ENCODE measurements at places on chromosomes 6 and 20.

- peak; percentile 85 for DNase-seq
Observed at GRCh38 chr20:31523361-31524283, 9.4 kb downstream of the HM13 start.

DNA sequence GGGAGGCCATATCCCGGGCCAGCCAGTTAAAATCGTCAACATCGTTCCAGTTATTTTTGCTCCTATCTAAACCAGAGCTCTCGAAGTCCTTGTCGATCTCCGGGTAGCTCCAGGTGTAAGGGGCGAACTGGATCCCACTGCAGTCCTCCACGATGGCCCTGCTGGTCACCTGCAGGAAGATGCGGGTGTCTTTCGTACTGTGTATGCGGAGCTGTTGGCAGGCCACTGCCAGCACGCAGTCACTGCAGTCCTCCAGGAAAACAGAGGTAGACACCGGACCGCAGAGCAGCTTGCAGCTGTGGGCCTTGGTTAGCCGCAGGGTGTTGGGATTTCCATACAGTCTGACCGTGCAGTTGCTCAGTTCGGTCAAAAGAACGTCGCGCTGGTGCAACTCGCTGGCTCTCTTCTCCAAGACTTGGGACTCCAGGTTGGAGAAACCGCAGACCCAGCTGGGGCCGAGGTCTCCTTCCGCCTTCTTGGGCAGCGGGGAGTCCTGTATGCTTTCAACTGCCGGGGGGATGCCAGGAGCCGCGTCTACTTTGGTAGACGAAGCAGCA lies 742 bp downstream of the TBCC start:
- peak; percentile 35 for DNase-seq

- DNase-seq: no peak
Observed at GRCh38 chr6:112154711-112155110, 67.3 kb downstream of the FAM229B start.

- DNase-seq: no peak
Observed at GRCh38 chr6:11058406-11058805, 14.3 kb upstream of the ELOVL2 start.

DNA sequence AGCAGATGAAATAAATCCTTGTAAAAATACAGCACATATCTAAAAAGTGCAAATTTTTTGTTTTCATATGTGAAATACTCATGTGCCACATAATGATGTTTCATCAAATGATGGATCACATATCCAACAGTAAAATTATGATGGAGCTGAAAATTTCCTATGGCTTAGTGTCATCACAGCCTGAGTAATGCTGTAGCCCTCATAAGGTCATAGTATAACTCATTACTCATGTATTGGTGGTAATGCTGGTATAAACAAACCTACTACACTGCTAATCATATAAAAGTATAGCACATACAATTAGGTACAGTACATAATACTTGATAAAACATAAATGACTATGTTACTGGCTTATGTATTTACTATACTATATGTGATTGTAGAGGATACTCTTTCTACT lies 12.9 kb downstream of the TSPYL1 start:
- no peak for DNase-seq

GRCh38 chr20:62899633-62900051 lies 26.7 kb downstream of the DIDO1 start:
- no peak for DNase-seq

DNA sequence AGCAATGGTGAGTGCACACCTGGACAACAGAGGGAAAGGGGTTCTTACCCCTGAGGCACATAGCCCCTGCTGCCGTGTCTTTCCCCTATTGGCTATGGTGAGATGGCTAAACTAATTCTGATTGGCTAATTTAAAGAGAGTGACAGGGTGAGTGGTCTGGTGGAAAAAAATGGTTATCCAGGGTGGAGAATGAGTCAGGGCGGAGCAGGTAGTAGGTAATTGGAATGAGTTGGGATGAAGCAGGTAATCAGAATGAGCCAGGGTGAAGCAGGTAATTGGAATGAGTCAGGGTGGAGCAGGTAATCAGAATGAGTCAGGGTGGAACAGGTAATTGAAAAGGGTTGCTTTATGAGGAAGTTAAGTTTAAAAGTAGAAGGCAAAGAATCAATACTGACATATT lies 200.3 kb downstream of the EYA4 start:
- no peak for DNase-seq

DNA sequence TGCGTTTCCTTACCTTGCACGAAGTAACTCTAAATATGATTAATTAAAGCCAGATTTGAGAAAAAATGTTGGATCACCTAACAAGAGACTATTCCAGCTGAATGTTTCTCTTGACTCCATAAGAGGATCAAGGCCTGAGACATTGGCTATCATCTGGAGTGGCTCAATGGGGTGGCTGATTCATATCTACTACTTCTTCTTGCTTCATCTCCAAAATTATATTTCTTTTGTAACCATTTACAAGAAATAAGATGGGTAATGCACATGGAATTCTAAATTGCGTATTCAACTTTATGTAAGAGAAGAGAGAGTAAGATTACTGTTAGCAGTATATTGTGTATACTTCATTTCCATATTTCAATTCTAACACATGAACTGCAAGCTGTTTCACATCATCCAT lies 819.0 kb upstream of the EYS start:
- no peak for DNase-seq

GRCh38 chr6:79040083-79040482 lies 38.0 kb downstream of the PHIP start:
- no peak for DNase-seq

DNA sequence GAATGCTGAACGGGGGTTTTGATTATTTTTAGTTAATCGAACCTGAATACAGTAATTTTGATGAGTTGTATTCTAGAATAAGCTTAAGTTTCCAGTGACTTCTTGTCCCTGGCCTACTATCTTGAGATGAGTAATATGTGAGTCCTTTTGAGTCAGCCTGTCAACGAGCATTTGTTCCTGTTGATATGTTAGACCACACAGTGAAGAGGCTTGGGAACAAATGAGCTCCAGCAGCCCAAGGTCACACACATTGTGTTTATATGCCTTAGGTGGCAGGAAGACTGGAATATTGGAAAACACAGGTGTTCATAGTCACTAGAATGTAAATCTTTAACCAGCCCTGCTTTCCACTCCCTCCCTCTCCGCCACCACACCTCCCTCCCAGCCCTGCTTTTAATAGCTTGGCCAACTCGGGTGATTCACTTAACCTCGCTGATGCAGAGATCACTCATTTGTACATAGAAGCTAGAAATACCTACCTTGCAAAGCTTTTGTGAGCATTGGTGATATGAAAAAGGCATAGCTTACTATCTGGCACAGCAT lies 9.1 kb downstream of the SMPDL3A start:
- DNase-seq: no peak

DNA sequence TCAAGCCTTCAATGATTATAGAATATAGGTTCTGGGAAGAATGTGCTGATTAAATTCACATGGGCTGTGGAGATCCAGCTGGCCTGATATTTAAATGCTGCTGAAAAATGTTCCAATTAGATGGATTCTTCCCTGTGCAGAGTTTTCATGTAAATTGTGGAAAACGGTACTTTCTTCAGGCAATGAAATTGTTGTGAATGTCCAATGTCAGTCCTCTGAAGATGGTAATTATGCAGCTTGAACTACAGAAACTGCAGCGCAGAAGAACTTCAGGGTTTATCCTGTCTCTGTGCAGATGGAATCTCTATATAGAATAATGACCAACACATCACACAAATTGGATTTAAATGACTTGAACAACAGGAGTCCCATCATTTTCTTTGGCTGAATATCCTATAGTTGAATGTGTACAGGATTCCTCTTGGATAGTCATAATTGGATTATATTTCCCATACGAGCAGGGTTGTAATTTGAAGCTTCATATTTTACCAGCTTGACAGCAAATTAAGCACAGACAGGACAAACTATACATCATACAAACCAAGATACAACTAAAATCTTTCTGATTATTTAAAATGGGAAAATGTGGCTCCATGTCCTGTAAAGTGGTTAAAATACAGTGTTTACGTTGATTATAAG lies 82.3 kb downstream of the CAP2 start:
- DNase-seq: no peak

DNA sequence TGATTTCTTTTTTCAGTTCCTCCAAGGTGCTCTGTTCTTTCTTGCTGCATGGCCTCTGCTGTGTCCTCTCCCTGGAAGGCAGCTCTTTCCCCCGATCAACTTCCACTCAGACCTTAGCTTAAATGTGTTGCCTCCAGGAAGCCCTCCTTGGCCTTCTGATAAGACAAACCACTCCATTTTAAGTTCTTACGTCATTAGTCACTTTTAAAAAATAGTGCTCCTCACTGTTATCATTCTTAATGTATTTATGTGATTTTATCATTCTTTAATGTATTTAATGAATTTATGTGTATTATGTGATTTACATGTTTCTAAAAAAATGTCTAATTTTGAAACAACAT lies 12.2 kb upstream of the MANBAL start:
- no peak for DNase-seq

DNA sequence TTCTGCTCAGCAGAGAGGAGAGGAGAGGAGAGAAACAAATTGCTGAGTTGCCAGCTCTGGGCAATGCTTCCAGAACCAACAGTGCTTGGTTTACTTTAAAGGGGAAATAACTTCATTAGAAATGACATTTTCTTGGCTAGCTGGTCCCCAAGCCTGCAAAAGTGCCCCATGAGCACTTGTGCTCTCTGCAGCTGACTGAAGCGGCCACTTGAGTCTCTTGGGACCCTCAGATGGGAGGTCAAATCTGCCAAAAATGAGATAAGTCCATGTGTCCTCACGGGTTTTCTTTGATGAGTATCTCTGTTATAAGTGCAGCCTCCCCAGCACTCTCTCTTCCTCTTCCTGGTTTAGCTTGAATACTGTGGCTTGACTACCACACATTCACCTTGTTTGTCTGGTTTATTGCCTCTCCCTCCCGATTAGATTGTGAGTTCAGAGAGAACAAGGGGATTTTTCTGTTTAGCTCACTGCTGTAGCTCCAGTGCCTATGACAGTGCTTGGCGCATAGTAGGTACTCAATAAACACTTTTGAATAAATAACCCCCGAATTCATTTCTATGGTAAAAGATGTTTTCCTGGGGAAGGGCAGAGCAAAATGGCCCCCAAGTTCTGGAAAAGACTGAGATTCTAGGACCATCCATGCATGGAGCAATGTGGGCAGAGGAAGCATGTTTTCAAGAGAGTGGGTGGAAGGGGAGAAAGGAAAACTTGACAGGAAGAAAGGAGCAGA lies 7.0 kb upstream of the RIN2 start:
- DNase-seq: no peak

DNA sequence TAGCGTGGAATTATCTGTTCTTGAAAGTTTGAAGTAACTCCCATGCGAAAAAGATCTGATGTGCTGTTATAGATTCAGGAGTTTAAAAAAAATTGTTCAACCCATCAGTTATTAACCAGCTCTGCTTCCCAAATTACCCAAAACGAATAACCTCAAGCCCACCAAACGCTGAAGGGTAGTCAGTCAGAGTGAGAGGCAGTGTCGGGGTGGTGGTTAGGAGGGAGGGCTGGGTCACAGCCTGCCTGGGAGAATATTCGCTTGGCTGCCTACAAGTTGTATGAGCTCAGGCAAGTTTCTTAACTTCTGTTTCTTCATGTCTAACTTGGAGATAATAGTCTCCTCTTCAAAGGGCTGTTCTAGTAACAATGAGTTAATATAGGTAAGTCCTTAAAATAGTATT lies 114.6 kb downstream of the JPH2 start:
- no peak for DNase-seq

GRCh38 chr6:42128460-42129359 lies 13.7 kb downstream of the C6orf132 start:
- peak; percentile 26 for DNase-seq

- no peak for DNase-seq
Observed at GRCh38 chr6:21393441-21394165, 199.9 kb upstream of the SOX4 start.

GRCh38 chr6:134420614-134421181 lies 102.8 kb upstream of the SGK1 start:
- DNase-seq: peak; percentile 83

DNA sequence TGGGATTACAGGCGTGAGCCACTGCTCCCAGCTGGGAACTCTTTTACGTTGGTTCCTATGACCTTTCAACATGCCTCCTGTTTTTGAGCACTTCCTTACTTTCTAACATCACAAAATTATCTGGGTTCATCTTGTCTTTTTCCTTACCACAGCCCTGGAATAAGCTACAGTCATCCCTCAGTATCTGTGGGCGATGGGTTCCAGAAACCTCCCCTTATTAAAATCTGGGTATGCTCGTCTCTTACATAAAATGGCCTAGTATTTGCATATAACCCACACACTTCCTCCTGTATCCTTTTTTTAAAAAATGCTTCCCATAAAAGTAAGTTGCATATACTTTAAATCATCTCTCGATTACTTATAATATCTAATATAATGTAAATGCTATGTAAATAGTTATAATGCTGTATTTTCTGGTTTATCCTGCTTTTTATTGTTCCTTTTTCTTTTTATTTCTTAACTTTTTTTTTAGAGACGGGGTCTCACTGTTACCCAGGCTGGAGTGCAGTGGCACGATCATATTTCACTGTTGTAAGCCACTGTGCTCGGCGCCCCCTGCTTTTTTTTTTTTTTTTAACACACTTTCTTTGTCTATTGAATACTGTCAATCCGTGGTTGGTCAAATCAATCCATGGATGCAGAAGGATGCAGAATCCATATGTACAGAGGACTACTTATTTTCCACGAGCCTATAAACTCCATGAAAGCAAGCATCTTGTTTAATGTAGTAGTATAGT lies 9.2 kb downstream of the RPF2 start:
- no peak for DNase-seq

GRCh38 chr6:52328303-52328662 lies 33.7 kb upstream of the PAQR8 start:
- DNase-seq: no peak

DNA sequence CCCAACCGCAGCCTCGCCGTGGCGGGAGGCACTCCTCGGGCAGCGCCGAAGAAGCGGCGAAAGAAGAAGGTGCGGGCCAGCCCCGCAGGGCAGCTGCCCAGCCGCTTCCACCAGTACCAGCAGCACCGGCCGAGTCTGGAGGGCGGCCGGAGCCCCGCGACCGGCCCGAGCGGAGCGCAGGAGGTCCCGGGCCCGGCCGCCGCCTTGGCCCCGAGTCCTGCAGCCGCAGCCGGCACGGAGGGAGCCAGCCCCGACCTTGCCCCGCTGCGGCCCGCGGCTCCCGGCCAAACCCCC lies 525 bp downstream of the PNRC1 start:
- no peak for DNase-seq

DNA sequence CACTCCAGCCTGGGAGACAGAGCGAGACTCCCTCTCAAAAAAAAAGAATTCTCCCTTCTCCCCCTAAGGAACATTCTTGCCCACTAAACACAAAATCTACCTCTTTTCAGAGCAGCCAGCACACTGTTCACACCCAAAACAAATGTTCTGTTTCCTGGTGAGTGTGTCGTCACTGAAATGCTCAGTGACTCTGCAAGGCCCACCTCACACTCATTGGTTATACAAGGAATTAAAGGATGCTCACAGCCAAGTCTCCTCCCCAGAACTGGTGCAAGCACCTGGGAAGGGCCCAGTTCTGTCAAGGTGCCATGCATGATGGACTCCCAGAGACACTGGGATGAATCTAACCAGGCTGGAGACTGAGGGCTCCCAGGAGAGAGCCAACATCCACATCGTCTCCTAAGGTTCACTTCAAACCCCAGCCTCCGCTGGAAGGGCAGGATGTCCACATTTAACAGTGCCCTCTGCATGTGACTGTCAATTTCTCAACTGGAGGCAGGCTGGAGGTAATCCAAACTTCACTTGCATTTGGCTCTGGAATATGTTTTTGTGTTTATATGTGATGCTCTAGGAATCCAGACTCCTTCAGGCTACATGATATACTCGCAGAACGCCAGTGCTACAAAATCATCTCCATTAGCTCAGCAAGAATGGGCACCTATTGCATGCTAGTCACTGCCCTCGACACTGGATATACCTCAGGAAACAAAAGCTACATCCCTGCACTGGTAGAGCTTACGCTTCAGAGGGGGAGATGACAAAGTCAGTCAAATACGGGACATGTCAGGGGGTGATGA lies 7.1 kb downstream of the RRBP1 start:
- no peak for DNase-seq
